ENCODE measurements at places on chromosomes 2 and 18.

DNA sequence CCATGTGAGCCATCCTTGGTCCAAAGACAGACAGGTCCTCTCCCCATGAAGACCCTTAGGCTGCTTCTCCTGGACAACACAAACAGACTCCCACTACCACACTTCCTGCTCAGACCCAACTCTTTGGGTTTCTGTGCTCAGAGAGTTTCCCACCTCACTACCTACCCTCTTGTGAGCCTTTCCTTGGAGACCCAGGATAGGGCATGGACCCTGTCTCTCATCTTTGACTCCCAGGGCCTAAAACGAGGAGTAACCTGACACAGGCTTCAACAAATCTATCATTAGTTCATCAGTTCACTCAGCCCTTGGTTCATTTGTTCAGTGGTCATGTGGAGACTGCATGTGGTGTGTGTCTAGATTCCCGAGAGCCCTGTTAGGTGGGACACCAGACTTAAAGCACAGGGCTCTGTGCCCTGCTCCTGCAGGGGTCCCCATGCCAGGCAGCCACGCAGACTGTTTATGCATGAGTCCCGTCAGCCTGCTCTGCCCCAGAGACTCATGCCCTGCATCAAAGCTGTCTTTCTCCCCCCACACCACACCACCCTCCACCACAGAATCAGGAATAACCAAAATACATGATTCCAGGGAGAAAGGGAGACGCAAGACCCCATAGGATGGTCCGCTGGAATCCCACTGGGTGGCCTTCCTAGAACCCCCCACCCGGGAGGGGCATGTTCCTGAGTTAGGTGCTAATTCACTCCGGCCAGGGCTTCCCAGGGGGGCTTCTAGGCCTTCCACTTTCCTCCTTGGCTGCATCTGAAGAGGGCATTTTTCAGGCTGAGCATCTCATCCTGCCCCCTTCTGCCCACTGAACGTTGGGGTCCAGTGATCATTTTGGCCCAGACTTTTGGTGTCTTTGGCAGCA, 100.2 kb upstream of the TEX51 start:
- DNase-seq: no peak

- no peak for DNase-seq
Observed at GRCh38 chr18:36427831-36428230, 130.3 kb downstream of the FHOD3 start.

DNA sequence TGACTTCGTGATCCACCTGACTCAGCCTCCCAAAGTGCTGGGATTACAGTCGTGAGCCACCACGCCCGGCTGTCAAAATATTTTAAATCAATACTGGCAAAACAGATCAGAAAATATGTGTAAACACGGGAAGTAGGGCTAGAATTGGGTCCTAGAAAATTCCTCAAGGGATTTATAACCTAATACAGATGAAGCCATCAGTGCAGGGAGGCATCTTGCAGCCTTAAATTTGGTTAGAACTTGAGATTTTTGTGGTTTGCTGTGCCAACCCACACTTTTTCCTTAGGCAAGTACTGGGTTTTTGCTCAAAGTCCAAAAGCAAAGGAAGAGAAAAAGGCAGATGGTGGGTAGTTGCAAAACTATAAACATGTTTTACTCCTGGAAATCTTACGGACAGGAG, 33.7 kb upstream of the NFE2L2 start:
- DNase-seq: no peak

DNA sequence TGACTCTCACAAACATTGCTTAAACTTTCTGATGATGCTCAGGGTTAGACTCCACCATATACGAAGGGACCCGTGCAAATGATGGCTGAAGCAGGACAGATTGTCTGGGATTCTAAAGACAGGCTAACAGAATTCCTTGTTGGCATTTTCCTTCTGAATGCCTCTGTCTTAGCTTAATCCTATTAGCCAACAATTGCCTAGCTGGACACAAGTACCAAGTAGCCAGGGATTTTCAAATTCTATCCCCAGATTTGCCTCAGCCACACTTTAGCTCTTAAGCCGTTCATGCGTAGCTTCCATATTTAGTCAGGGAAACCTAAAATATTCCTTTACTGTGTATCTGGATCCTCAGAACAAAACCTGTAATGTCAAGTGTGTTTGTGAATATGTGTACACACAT, 40.0 kb downstream of the COL4A3 start:
- no peak for DNase-seq

GRCh38 chr2:232876161-232876977, 6.3 kb downstream of the SNORC start:
- DNase-seq: peak; percentile 45

DNA sequence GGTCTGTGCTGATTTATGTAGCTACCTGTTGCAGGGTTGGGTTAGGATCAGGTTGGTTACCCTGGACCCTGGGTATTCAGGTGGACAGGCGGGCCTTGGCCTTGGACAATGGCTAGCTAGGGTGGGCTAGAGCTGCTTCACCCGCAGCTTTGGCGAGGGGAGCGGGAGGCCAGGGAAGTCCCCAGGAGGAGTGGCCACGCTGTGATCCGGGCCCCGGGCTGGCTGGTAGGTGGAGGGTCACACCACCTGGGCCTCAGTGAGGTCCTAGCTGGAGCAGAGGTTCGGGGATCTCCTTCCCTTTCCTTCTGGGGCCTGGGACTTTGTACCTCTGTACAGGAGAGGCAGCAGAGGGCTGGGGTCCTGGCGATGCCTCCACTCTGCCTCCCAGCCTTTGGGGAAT, 9.8 kb downstream of the RTP5 start:
- DNase-seq: no peak

GRCh38 chr2:181234487-181234891, 222.7 kb upstream of the ITGA4 start:
- DNase-seq: no peak

DNA sequence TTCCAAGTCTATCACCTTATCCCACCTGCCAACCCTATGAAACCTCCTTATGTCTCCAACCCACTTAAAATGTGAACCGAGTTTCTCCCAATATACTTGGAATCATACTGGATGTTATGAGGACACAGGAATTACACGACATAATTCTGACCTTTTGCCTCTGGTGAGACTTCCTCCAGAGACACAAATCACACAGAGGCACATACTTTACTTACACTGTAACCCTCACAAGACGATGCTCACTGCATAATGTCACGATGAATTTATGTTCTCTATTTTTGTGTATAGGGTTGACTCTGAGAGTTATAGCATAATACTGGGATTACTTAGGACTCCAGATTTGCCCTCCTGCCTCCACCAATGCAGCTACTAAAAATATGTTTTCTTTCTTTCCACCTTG, 28.0 kb upstream of the SETBP1 start:
- DNase-seq: no peak

GRCh38 chr2:178110681-178111080, 1.6 kb upstream of the RBM45 start:
- peak; percentile 80 for DNase-seq

DNA sequence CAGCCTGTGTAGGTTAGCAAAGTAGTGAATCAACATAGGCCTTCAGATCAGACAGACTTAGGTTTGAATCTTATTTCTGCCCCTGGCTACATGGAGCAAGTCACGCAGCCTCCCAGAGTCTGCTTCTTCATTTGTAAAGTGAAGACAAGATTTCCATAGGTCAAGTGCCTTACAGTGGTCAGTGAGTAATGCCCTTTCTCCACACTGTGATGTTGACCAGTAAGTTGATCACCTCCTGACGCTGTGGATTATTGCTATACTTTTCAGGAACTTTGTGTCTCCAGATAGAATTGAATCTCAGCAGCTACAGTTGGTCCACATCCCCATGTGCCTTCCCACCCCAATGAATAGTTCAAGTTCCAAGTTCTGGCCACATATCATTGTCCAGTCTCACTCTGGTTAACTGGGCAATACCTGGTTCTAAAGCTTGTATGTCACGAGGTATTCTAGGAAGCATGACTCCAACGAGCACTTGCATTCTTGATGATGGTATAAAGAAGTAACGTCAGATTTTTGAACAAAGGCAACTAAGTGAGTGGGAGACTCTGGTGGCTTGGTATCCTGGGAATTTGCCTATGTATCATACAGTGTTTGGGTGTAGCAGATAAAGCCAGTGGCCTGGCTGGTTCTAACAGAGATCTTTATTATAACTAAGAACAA, 2.1 kb upstream of the CLIP4 start:
- peak; percentile 24 for DNase-seq

All from NCI-H526 treated with DMSO at 0.1 percent for 48 hours (cell line).